ENCODE measurements at places on chromosomes 3 and 15. TPM values are rescaled to one million over a fixed set of nuclear protein-coding genes. Genes with fewer than 3 reads are reported as not detected.

The FRMD5 gene
- 1.1 TPM for polyA plus RNA-seq

The ZNF639 gene
- polyA plus RNA-seq: 40.9 TPM

The CHCHD6 gene
- 15.0 TPM for polyA plus RNA-seq

The CX3CR1 gene
- not detected for polyA plus RNA-seq

The XYLB gene
- 6.9 TPM for polyA plus RNA-seq

The CDC25A gene
- 3.6 TPM for polyA plus RNA-seq

The PARP15 gene
- 0.95 TPM for polyA plus RNA-seq

DNA sequence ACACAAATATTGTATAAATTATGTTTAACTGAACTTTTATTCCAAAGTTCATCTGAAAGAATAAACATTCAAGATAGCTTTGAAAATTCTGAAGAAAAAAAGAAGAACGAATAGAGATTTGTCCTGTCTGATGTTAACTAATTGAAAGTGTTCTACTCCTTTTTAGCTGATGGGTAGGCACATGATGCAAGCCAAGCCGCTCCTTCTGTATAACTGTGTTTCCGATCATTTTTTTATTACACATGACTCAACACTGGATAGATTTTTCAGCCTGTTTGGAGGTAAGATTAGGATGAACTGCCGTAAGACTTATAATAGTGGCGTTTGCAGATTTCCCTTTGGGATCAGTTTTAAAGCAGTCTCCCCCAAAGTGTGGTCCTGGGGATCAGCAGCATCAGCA, 19.0 kb downstream of the NSUN3 start:
- DNase-seq: peak; percentile 31

- DNase-seq: no peak
Observed at GRCh38 chr3:52423173-52423572, 21.7 kb downstream of the SEMA3G start.

DNA sequence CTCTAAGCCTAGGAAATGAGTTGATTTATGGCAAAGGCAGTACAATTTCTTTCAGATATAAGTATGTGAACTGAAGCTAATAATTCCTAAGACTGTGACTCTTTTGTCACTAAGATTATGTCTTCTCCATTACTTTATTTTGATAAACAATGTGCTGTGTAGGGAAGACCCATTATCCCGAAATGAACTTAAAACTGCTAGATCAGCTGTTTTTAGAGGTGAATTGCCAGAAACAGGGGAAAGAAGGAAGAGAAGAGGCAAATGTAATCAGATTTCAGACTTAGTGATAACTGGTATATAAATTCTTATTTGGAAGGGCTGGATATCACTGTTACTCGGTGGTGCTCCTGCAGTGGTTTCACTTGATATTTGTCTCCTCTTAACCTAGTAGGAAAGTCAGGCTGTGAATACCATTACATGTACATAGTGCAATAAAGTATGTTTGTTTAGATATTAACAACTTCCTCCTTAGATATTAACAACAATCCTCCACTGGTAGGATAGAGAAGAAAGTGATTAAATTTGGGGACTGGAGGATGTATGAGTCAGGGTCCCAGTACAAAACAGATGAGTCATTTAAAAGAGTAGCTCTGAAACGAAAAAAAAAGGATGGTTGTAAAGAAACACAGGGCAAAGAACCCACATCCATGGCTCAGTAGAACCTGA, 338.5 kb upstream of the KCNH8 start:
- no peak for DNase-seq

GRCh38 chr3:33681667-33682066, 36.4 kb downstream of the CLASP2 start:
- DNase-seq: no peak

- no peak for DNase-seq
Observed at GRCh38 chr3:73453666-73454065, 171.1 kb downstream of the PDZRN3 start.

GRCh38 chr15:72733941-72734738, 48.1 kb downstream of the BBS4 start:
- DNase-seq: no peak

DNA sequence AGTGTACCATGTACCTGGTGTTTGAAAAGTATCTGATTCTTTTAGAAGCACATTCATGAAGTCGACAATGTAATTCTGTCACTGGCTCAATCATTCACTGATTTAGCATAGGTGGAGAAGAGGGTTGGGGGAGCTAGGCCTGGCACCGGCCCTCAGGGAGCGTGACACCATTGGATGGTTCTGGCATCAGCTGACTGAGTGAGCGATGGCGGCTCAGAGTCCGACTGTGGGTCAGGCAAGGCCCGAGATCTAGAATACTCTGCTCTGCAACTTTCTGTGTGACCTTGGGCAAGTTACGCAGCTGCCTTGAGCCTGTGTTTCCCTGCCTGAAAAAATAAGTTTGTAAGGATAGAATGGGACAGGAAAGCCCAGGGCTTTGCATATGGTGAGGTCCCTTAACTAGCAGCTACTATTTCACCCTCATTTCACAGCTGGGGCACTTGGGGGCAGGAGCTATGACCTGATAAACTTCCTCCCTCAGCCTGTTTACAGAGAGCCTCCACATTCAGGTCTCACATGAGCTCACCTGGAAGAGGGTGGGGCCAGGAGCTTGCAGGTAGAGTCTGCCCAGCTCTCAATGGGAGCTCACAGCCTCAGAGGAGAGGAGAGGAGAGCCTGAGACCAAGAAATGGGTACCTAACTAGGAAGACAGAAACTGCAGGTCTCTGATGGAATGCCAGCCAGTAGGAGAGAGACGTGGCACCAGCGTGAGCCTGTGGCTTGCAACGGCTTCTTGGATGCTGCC, 153.7 kb upstream of the TLE3 start:
- peak; percentile 37 for DNase-seq

GRCh38 chr3:173502983-173503568, 105.5 kb downstream of the NLGN1 start:
- DNase-seq: no peak

GRCh38 chr3:30393079-30393478, 213.3 kb upstream of the TGFBR2 start:
- DNase-seq: no peak

DNA sequence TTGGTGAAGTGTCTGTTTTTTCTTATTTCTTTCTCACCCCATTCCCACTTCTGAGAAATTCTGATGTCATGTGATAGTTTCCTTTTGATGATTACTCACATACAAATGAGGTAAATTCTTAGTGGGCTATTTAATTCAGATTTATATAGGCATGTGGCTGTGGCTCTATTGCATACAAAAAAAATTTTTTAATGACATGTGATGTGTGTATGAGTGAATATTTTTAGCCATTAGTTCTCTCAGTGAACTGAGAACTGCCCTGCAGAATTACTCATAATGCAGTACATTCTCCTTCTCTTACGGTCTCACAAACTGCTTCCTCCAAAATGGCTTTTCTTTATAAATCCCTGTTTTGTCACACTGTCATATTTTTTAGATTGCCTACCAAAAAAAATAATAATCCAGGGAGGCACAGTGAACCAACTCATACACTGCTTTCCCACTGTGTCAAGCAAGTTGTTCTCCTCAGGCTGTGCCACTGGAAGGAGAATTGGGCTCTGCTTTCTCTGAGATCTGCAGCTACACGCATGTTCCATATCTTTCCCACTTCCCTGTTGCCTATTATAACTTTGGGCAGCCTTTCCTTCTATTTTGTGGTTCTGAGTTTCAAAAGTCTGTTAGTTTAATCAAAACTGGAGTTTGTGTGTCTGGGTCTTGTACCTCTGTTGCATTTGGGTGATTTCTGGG, 415.7 kb upstream of the THBS1 start:
- no peak for DNase-seq

GRCh38 chr3:61802772-61803171, 241.4 kb downstream of the PTPRG start:
- DNase-seq: no peak

GRCh38 chr3:188041193-188041592, 112.8 kb upstream of the LPP start:
- no peak for DNase-seq

DNA sequence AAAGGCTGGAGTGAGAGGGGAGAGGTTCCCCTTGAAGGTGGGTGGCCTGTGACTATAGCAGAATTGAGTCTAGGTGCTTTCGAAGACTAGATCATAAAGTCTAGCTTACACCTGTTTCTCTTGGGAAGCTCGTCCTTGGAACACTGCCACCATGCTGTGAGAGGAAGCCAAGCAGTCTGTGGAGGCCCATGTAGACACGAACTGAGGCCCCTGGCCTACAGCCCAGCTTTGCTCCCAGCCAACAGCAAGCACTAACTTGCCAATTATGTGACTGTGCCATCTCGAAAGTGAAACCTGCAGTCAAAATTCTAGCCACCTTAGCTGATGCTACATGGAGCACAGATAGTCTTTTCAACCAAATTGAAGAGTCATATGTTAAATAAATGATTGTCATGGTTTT, 190.5 kb upstream of the NECTIN3 start:
- DNase-seq: peak; percentile 13

DNA sequence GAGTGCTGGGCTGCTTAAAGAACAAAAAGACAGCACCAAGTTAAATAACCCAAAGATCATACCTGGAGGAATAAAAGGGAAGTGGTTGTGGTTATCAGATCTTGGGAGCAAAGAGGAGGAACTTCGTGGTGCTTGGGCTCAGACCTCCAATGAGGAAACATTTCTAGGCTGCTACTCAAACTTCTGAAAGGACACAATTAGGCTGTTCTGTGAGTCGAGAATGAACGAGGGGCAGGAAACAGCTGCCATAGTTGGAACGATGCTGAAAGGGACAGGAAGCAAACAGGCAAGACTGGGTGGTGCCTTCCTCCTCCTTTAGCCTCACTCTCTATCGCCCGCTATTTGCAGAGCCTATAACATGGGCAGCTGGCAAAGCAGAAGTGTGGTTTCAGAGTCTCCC, 276.3 kb upstream of the ARRDC4 start:
- no peak for DNase-seq
